ENCODE measurements at places on chromosomes 13 and 19.
A peak's percentile ranks its signal among the peaks of the same experiment; 100 is the strongest.

DNA sequence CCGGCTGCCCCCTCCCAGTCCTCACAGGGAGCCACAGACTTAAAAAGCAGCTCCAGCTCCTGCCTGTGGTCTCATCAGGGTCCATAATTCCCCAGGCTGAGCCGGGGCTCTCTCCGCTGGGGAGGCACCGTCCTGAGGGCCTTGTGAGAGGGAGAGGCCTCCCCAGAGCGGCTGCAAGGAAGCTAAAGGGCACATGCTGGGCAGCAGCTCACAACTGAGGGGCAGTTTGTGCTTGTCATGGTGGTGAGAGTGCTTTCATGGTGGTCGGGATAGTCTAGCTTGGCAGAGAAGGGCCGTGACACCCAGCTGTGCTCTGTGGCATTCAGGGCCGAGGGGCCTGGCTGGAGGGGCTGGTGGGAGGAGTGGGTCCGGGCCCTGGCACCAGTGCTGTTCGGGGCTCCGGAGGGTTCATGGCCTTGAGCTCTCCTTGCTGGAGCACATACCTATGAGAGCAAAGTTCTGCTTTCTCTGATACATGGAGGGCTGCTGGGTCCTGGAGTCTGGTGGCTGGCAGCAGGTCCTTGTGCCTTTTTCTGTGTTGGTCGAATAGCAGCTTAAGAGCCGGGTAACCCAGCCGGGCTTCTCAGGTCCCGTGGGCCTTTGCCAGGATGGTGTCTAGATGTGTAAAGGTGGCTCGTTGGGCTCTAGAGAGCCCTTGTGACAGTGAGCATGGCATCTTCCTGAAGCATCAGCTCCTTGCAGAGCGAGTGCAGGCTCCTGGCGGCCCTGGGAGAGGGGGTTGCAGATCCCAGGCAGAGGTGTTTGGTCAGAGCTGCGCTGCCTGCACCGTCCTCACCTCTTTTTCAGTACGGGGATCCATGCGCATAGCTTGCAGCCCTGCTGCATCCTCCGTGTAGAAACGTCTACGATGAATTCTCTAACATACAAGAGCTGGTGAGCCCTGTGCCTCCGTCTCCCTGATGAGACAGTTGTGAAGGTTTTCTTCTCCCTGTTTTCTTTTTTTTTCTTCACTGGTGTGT, 8.8 kb downstream of the UPF1 start:
- DNase-seq = no peak

DNA sequence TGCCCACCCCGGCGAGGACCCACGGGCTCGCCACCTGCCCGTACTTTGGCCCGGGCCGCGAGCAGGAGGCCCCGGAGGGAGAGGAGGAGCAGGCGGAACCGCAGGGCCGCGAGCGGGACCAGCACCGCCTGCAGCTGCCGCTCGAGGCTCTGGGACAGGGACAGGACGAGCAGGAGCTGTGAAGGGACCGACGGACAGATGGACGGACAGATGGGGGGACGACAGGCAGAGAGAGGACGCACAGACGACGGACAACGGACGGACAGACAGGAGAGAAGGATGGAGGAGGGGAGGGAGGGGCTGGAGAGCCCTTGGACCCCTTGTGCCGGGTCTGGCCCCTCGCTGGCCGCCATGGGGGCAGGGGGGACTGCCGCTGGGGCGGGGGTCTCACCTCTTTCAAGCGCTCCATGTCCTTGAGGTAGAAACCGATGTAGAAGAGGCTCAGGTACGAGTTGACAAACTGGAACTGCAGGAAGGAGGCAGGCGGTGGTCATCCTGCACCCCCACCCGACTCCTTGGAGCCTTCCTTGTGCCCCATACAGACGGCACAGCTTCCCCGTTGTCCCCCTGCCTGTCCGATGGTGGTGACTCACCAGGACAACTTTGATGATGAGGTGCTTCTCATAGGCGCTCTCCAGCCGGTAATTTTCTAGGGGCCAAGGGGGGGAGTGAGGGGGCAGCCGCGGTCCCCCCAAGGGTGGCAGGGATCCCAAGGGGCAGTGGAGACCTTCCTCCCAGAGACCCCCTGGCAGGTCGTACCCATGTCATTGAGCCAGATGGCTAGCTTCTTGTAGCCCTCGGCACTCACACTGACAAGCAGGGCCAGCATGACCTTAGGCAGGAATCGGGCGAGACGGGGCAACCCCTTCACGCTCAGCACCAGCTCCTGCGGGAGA, 5.0 kb downstream of the ANO8 start:
- DNase-seq = no peak

GRCh38 chr13:40221460-40222201, 444.8 kb downstream of the FOXO1 start:
- DNase-seq = peak; percentile 55

- DNase-seq = no peak
Measured at GRCh38 chr19:47755762-47756626, 10.6 kb downstream of the NOP53 start.

DNA sequence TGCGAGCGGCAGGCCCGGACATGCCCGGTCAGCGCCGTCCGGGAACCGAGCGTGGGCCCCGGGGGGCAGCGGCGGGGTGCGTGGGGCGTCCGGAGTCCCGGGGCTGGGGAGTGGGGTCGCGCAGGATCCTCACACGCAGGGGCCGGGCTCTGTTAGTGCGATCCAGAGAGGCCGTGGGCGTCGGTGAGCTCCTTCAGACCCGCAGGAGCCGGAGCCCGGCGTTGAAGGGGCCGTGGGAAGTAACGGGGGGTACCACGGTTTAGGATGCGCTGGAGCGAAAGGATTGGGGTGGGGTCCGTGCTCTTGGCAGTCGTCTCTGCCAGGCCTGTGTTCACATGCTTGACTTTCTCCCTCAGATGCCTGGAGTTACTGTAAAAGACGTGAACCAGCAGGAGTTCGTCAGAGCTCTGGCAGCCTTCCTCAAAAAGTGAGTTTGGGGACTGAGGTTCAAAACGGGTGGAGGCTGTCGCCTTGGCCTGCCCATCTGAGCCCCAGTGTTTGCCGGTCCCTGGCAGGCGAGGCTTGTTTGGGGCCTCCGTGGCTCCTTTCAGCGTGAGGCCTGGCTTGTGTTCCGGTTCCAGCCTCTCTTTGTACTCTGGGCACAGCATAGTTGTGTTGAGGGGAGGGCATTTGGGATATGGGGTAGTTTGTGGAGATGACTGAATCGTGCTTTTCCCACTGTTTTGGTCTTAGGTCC, 512 bp downstream of the RPS19 start:
- no peak for DNase-seq

All from activated CD4-positive, alpha-beta T cell treated with anti-CD3 and anti-CD28 coated beads, Interleukin-2, Interleukin-6, amounts not matched to agents 100 ng/mL and 50 ng/mL, durations not matched to agents 16 hours and 8 hours (primary cell).